ENCODE measurements at places on chromosomes 5 and 9.

GRCh38 chr5:59615272-59615671 is 278.3 kb downstream of the PDE4D start:
- DNase-seq, result no peak

GRCh38 chr5:85340790-85341189 is 956.1 kb upstream of the EDIL3 start:
- DNase-seq, result no peak

DNA sequence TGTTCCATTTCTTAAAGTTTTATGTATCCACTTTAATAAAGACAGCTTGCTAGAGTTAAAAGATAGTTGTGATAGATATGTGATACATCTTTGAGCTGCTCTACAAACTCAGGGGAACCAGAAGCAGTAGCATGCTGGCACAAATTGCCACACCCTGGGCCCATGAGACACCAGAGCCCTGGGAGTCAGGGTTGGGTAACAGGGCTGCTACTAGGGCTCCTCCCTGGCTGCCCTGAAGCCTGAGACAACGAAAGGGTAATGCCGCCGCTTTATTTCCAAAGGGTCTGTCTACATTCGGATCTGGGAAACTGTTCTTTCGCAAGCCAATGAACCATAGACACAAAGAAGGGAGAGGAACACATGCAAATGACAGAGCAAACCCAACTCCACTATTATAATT is 29.2 kb downstream of the PTPN3 start:
- DNase-seq, result no peak

DNA sequence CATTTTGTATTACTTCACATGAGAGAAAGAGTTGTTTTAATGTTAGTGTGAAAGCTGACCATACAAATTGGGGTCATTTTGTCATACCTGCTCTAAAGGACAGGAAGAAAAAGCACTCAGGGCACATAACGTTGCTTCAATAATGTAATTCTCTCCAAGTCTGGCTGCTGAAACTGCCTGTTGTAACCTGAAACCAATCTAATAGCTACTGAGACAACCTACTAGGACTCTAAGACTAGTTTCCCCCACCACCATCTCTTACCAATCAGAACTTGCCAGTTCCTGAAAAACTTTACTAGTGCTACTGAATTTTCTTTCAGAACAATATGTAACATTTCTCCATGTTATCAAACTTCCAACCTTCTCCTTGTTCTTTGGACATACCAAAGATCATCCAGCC is 374.7 kb downstream of the PTPRD start:
- no peak for DNase-seq

DNA sequence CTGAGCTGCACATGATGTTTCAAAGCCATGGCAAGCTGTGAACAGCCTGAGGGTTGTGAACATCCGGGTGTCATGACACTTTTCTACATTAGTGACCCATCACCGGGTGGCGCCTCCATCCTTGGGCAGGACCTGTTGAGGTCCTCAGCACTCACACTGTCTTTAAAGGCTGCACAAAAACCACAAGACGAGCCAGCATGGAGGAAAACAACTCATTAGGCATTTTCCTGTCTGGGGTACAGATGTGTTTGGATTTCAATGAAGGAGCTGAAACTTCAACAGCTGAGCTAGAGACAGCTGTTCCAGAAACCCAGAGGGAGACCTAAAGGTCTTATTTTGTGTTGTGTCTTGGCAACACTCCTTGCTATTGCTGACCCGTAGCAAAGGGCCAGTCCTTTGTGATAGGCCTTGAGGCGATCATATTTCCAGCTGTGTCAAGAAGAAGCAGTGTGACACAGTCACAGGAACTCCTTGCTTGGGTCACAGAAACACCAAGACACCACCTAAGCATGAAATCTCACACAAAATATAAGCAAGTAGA is 151.8 kb upstream of the VLDLR start:
- DNase-seq, result no peak

DNA sequence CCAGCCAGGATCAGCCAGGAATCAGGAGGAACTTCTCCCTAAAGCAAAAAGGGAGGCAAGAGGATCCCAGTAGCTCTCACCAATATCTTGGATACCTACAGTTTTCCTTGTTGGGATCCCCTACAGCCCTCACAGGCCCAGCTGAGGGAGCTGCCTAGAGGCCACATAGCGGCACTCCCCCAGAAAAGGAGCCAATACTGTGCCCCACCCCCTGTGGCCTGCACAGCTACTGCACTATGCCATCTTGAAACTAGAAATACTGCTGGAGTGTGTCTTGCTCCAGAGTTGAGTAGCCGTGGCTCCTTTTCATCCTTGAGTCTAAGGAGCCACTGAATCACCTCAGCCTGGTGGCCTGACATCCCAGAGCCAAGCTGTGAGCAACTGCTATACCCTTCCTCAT is 22.3 kb upstream of the TRPM6 start:
- no peak for DNase-seq

DNA sequence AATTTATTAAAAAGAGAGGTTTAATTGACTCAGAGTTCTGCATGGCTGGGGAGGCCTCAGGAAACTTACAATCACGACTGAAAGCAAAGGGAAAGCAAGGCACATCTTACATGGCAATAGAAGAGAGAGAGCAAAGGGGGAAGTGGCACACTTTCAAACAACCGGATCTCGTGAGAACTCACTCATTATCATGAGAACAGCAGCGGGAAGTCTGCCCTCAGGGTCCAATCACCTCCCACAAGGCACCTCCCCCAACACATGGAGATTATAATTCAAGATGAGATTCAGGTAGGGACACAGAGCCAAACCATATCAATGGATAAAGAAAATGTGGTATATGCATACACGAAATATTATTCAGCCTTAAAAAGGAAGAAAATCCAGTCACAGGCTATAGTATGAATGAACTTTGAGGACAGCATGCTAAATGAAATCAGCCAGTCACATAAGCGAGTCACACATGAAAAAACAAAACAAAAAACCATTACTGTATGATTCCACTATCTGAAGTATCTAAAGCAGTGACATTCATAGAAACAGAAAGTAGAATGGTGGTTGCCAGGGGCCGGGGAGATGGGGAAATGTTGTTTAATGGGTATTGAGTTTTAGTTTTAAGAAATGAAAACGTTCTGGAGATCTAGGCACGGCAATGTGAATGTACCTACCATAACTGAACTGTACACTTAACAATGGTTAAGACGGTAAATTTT is 83.4 kb upstream of the PCA3 start:
- no peak for DNase-seq

GRCh38 chr5:132853323-132853722 is 12.9 kb downstream of the GDF9 start:
- DNase-seq, result no peak
